Stimulated activated CD8-positive, alpha-beta memory T cell treated with anti-CD3 and anti-CD28 coated beads, Interleukin-4, amount 100 ng/mL, for 1 hour (primary cell): ENCODE measurements at places on chromosomes 16 and 17.

- no peak for DNase-seq
Measured at GRCh38 chr17:65039336-65039988, 17.1 kb downstream of the GNA13 start.

DNA sequence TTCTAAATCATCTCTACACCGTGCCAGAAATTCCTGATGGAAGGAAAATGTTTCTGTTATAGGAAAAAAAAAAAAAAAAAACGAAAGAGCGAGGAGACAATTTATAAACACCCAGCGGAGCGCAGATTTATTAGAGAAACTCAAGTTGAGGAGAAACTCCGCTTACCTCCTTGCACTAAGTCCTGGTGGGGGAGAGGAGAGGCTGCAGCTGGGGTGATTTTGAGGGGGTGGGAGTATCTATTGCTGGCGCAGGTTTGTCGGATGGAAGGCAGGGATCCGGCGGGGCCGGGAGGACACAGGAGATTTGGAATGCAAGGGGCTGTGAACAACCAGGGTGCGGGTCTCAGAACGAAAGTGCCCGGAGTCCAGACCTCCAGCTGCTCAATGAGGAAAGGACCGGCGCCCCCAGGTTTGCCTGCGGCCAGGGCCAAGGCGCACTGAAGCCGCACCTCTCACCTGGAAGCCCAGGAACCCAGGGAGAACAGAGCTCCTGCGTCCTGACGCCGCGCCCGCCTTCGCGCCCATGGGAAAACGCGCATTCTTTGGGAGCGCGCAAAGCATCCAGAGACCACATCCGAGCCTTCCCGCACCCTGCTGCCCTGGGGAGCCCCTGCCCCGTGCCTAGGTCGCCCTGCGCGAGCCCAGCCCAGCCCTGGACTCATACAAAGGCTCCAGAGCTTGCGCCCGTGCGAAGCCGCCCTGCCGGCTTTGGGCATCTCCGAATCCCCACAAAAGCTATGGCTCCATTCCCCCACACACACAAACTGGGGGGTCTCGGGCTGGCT, 2.6 kb upstream of the HOXB8 start:
- DNase-seq = no peak

GRCh38 chr17:48718761-48719641, 3.3 kb downstream of the PRAC1 start:
- no peak for DNase-seq

DNA sequence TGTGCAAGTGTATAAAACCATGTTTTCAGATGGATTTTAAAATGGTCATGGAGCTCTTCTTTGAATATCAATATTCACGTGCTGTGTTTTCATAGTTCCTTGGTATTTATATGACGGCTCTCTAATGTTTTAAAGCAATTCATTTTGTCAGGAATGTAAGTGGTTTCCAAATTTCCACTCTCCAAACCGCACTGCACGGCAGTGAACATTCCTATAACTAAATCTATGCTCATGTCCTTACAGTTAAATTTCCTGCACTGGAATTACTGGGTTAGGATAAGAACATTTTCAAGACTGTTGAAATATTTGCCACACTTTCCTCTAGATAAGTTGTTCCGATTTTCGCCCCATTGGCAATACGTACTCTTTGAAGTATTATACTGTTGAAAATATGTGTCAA, 398.9 kb downstream of the PMP22 start:
- DNase-seq = no peak
